CMK (cell line): ENCODE measurements at places on chromosomes 3 and 15.
A peak's percentile ranks its signal among the peaks of the same experiment; 100 is the strongest.

DNA sequence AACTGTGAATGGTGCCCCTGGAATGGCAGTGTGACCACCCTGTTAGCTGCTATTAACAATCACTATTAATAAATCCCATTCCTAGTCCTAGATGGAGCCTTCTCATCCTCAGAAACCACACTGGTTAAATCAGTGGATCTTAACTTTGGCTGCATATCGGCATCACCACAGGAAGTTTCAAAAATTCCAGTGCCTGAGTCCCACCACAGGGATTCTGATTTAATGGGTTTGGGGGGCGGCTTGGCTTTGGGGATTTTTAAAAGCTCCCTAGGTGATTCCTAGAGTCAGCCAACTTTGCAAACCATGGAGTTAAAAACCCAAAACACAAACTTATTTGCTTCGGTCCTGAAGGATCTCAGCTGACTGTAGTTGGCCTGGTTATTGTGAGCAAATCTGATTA, 3.1 kb downstream of the FAM107A start:
- no peak for DNase-seq

DNA sequence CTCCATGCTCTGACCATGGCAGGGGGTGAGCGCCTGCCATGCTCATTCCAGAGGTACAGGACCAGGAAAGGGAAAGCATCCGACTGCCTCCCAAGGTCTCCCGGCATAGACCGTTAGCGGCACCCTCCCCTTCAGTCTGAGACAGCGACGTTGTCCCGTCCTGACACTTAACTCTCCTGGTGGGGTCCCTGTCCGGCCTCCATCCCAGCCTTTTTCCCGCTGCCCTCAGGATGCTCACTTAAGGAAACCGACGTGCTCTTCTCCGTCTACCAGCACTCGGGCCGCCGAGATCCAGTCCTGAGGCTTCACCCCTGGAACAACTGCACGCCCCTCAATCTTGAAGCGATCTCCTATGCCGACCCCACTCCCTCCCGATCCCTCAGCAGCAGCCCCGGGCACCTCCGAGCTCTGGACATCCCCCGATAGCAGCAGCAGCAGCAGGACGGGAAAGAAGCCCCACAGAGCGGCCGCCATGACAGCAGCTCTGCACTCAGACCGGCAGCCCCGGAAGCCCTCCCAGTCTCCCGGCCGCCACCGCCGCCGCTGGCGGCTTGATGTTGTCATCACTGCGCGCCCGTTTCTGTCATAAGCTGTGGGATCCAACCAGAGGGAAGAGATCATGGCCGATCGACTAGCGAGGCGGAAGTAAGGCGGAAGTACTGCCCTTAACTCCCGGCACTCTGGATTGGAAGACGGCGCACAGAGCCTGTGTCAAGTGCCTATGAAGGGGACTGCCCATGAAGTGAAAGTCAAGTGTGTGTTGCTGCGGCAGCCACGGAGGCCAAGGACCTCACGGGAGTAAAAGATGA, at the start of the genes EMC7 and PGBD4:
EMC7 (minus strand) TSS at position 497 of the 809 bp plus-strand sequence; CDS start at position 474, 23 bp downstream.
PGBD4 (plus strand) TSS at position 718 of the 809 bp plus-strand sequence. CDS start 449 bp downstream, outside the sequence.
- DNase-seq, result peak; percentile 93

- no peak for DNase-seq
These were observed 330.7 kb upstream of the LRRC3B start for GRCh38 chr3:26291840-26292239.

- no peak for DNase-seq
These were observed 121.6 kb downstream of the FOXP1 start for GRCh38 chr3:71461749-71462483.

GRCh38 chr3:188303286-188303799, 149.4 kb downstream of the LPP start:
- no peak for DNase-seq

- DNase-seq, result no peak
These were observed 36.6 kb downstream of the ATP2B2 start for GRCh38 chr3:10468613-10469354.

DNA sequence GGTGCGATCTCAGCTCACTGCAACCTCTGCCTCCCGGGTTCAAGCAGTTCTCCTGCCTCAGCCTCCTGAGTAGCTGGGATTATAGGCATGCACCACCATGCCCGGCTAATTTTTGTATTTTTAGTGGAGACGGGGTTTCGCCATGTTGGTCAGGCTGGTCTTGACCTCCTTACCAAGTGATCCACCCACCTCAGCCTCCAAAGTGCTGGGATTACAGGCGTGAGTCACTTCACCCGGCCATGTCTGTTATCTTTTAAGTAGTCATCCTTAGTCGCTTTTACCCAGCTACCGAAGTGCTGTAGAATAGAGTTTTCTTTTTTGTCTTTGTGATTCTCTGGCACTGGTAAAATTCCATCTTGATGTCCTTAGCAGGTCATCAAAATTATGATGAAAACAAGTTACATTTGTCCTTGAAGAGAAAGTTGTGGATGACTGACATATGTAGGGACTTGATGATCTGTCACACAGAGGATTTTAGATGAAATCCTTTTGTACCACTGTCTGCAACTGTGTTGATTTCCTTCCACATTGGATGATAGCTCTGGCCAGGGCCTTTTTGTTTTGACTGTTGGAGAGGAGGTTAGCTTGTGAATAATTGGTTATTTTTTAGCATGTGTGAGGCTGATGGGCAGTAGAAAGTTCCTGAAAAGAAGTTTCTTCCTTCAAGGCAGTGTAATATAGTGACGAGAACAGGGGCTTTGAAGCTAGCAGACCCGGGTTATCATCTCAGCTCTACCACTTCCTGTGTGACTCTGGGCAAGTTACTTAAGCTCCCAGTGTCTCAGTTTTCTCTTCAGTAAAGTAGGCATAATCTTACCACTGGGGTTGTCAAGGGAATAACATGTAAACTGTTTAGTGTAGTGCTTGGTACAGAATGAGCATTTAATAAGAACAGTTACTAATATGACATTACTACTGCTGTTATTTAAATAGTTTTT, 18.8 kb downstream of the ATG7 start:
- no peak for DNase-seq

GRCh38 chr3:9229325-9229724, 20.1 kb downstream of the SRGAP3 start:
- no peak for DNase-seq

- DNase-seq, result peak; percentile 31
These were observed 46.0 kb downstream of the SETD2 start for GRCh38 chr3:47117807-47118364.

DNA sequence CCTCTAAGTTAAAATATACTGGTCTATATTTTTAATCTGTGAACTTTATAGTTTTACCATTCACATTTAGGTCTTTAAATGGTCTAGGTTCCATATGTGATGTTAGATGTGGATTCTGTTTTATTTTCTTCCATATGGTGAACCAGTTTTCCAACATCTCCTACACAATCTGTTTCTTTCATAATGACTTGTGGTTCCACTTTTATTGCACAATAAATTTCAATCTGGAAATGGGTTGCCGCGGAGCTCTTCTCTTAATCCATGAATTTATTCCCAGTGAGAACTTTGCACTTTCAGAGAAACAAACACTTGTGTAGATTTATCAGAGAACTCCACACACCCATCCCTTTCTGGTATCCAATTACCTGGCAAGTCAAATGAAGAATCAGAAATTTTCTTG, 20.9 kb upstream of the SPPL2A start:
- no peak for DNase-seq

DNA sequence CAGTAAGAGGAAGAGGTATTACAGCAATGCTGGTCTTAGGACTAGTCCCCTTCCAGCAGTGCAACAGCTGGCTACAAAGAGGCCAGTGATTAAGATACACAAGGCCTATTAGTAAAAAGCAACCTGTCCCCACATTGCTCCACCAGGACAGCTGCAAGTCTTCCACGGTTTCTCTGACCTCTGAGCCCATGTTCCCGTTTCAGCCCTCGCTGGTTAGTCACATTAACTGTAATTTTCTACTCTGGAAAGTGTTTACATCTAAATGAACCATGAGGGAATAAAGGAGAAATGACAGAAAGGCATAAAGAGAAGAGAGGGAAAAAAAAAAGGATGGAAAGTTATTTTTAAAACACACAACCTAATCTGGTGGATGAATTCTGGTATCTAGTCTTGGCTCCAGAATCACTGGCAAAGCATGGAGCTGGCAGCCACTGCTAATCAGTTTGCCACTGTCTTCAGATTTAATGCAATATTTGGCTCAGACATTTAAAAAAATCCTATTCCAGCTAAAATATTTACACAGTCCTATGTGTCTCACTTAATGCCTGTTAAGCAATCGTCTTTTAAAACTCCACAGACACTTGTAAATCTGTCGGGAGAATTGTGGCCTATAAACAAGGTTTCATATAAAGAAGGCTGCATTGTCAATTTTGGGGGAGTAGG, 154.9 kb downstream of the GREM1 start:
- DNase-seq, result no peak

GRCh38 chr3:186220911-186221645, 112.2 kb upstream of the ETV5 start:
- no peak for DNase-seq

GRCh38 chr3:46435081-46435726, 28.1 kb downstream of the CCRL2 start:
- DNase-seq, result no peak

DNA sequence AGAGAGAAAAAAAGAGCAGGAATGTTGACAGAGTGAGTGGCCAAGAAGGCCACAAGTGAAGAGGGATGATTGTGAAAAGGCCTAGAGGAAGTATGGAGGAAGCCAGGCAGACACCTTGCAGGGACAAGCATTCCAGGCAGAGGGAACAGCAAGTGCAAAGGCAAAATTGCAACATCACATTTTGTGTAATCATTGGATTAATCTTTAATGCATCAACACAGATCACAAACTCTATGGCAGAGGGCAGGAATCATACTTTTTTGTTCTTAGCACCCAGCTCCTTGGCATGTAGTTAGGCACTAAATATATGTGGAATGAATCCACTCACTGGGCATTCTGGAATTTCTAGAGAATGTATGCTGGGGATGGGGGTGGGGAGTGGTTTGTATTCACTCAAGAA, 312.1 kb upstream of the PROK2 start:
- no peak for DNase-seq

DNA sequence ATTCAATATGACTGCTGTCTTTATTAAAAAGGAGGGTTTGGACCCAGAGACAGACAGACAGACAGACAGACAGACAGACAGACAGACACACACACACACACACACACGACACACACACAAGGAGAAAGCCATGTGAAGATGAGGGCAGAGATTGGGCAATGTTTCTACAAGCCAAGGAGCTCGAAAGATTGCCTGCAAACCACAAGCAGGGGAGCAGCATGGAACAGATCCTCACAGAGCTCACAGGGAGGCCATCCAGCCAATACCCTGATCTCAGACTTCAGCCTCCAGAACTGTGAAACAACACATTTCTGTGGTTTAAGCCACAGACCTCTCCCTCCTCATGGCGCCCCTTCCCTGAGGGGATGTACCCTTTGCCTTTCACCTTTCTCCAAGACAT, 35.8 kb upstream of the ABHD2 start:
- no peak for DNase-seq

DNA sequence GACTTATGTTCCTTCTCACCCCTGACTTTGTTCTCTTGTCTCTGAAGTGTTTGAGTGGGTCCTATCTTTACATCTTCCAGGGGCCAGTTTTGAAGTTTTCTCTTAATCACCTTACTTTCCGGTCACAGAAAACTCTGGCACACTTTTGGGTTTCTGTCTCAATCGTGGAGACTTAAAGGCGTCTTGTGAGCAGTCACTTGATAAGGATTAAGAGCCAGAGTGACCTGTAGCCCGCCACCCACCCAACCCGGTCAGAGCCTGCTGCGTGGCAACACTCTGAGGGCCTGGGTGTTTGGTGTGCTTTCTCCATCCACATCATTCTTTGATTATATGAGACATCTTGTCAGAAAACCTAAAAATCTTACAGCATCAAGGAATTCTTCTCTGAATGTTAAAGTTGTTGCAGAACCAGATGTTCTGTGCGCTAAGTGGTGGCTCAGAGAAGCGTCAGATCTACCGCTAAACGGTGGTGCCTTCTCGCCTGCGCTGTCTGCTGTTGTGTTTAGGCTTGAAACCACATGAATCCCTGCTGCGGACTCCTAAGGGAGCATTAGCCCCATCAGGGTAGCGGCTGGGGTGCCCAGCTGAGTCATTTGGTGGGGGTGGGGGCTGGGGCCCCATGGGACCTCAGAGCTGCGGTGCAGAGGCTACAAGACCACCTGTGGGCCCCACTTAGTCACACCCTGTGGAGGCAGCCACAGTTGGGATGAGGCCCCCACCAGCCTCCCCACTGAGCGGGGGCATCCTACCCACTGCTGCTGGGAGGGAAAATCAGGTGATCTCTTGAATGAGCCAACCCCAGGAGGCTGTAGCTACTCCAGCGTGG, 158.7 kb upstream of the BHLHE40 start:
- DNase-seq, result no peak

DNA sequence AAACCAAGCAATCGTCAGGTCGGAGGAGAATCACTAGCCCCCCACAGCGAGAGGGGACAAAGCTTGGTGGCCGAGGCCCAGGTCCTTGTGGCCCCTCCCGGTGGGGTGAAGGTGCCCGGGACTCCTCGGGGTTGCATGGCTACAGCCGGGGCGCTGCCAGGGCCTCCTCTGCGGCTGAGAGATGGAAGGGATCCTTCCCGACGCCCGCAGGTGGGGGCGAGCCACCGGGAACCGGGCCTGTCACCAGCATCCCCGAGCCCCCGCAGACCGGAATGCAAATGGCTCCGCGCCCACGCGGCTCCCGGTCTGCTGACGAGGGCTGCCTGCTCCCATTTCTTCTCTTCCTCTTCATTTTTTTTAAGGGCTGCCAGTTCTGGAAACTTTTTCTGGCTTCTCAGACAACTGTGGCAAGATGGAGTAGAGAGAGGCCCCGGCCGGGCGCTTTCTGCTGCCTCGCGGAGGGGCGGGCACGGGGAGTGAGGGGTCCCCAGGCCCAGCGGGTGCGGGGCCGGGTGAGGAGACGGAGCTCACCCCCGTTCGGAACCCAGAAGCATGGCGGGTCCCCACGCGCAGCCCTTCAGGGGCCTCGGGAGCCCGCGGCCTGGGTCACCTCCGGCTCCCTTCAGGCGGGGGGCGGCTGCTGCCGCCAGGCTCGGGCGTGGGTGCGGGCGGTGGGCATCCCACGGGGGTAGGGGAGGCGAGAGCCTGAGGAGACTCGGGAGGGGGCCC, 27.5 kb downstream of the MELTF start:
- DNase-seq, result no peak

GRCh38 chr3:134357914-134358811, 16.1 kb downstream of the AMOTL2 start:
- DNase-seq, result no peak

GRCh38 chr3:174125267-174125824, 727.8 kb downstream of the NLGN1 start:
- no peak for DNase-seq

DNA sequence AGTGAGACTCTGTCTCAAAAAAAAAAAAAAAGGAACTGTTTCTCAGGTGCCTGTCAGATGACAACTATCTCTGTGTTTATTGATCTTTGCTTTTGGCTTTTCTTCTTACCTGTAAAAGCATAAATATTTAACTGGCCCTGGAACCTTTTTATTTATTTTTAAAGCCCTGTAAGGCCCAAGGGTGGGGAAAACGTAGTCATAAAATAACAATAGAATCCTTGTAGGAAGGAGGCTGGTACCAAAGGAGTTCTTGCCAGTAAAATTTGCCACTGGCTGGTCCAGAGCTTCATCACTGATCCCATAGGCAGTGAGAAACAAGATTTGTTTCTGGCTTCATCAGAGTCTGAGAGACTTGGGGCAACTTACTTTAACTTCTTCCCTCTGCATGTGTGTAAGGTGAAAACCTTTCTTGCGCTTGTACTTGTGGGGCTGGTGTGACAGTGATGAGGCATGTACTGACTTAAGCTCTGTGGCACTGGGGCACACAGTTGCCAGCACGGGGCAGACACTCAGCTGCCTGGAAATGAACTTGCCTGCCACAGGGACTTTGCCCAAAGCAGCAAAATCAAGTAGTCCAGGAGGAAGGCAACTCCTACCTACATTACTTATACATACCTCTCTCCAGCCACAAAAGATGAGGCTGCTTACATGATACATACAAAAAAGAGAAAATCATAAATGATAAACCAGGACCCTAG, 19.6 kb downstream of the B4GALT4 start:
- no peak for DNase-seq
